ENCODE measurements at places on chromosomes 16 and 17. TPM values are rescaled to one million over a fixed set of nuclear protein-coding genes. Genes with fewer than 3 reads are reported as not detected.

ZFP3 gene
- 3.7 TPM for total RNA-seq

NETO2 gene
- 19.3 TPM for total RNA-seq

ARL2BP gene
- 29.9 TPM for total RNA-seq

HS3ST4 gene
- not detected for total RNA-seq

SLC5A10 gene
- not detected for total RNA-seq

ATP2A1 gene
- total RNA-seq: 1.9 TPM

SLC38A8 gene
- total RNA-seq: not detected

NXPH3 gene
- 0.44 TPM for total RNA-seq

LCAT gene
- total RNA-seq: 12.7 TPM

CX3CL1 gene
- total RNA-seq: not detected

GNAO1 gene
- total RNA-seq: 2.5 TPM

TM4SF5 gene
- not detected for total RNA-seq

PRSS8 gene
- not detected for total RNA-seq

OR1F1 gene
- not detected for total RNA-seq

ACSM2B gene
- total RNA-seq: not detected

KRT25 gene
- total RNA-seq: not detected

HSD11B2 gene
- 1.5 TPM for total RNA-seq

CACNG5 gene
- not detected for total RNA-seq

SLC2A4 gene
- total RNA-seq: 0.18 TPM

CENPT gene
- 56.5 TPM for total RNA-seq

ATP1B2 gene
- total RNA-seq: 0.40 TPM

SLC6A4 gene
- not detected for total RNA-seq
